ENCODE measurements at places on chromosomes 12 and 14.

DNA sequence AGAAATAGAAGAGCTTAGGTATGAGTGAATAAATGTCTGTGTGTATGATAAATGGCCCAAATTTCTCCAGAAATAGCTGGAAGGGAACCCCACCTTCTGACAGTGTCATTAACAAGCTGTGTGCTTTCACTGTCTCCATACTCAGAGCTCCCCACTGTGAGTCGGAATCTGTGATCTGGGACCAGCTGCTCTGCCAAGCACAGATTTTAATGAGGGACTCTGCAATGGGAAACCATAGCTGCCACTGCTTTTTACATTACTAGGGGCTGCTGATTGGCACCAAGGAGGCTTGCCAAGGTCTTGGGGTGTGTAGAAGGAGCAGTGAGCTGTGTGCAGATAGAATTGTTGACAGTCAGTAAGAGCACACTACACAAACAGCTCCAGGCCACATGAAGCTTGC lies 244.2 kb upstream of the CCDC196 start:
- no peak for DNase-seq

GRCh38 chr12:117688446-117688845 lies 280.3 kb downstream of the KSR2 start:
- no peak for DNase-seq

DNA sequence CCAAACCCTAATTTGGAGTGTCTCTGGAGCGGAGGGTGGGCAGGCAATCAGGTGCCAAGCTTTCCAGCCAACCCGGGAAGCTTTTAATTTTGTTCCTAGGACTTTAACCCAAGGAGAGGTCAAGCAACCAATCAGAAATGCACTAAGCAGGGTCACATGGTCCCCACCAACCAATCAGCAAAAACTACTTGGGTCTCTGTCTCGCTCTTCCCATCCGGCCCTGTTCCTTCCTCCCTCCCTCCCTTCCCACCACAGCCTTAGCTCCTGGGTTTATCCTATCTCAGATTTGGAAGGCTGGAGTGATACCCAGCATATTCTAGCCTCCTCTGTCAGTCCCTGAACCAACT lies 7.3 kb downstream of the HOXC5 start:
- no peak for DNase-seq

DNA sequence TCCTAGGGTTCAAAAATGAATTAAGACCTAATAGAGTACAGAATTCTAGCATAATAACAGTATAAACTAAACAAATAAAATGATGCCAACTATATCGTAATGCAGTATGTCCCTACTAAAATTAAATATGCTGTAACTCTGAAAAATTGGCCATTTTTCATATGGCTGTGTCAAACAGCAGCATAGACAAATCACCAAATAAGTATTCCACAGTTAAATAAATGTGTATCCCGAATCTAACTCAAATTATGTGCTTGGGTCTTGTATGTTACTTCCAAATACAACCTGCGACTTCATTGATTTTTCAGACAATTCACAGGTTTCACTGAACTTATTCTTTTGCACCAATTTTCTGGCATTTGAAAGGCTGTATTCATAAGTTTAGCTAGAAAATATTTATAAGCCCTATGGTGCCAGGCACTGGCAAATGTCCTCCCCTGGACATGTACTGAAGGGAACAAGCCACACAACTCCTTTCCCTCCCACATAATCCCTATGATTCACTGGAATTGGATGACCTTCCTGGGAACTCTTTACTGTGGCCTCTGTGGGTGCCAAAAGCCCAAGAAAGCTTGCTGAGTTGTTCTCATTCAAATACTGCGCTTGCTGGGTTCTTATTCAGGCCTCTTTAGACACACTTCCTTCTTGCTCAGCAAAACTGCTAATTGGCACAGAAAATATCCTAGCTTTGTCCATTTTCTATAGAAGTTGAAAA lies 108.8 kb downstream of the KITLG start:
- no peak for DNase-seq

GRCh38 chr14:104168603-104169002 lies 30.2 kb downstream of the KIF26A start:
- no peak for DNase-seq

- no peak for DNase-seq
Observed at GRCh38 chr14:25102788-25103187, 52.8 kb upstream of the STXBP6 start.

GRCh38 chr14:100283984-100284881 lies 22.0 kb downstream of the SLC25A29 start:
- no peak for DNase-seq

GRCh38 chr14:105029402-105029801 lies 8.5 kb upstream of the CDCA4 start:
- no peak for DNase-seq

GRCh38 chr14:99502989-99503421 lies 21.8 kb downstream of the CCNK start:
- DNase-seq, result no peak

- DNase-seq, result no peak
Observed at GRCh38 chr12:123433615-123434014, 2.9 kb downstream of the RILPL2 start.
